ENCODE measurements at places on chromosomes 11 and 22.

DNA sequence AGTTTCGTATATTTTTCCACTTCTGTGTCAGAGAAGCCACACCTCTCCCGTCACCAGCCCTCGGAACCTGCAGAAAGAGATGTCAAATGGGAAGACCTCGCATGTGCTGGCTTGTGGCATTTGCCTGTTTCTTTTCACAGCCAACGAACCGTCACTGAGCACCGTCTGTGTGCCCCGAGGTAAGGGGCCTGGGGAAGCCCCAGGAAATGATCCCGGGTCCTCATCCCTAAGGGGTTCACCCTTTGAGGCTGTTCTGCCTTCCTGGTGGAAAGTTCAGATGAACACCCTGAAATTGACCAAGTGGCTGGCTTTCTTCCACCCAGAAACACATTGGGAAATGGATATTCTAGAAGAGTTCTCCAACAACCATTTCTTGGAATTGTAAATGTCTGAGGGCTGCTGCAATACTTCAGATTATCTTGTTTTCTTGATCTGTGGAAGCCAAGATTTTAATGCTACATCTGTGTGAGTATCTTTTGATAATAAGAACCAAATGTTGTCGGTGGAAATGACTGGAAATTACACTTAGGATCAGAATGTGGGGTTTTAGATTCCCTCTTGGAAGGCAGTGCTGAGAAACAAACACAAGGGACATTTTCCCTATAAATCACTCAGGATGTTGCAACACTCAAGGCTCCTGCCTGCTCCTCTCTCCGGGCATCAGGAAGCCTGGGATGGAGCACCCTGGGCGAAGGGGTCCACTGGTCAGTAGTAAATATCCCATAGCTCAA is 37.6 kb downstream of the RIBC2 start:
- DNase-seq = no peak

GRCh38 chr11:94768602-94769541 is 716 bp downstream of the AMOTL1 start:
- no peak for DNase-seq

- DNase-seq = no peak
These were observed 61.5 kb upstream of the HMGXB4 start for GRCh38 chr22:35195821-35196220.

GRCh38 chr11:88511006-88511405 is 173.5 kb upstream of the CTSC start:
- no peak for DNase-seq
